ENCODE measurements at places on chromosomes 3 and 15.

- no peak for DNase-seq
Observed at GRCh38 chr3:57783186-57784088, 27.3 kb downstream of the SLMAP start.

GRCh38 chr15:41899854-41900442 is 6.1 kb upstream of the SPTBN5 start:
- peak; percentile 77 for DNase-seq

GRCh38 chr3:94423578-94423977 is 360.7 kb downstream of the NSUN3 start:
- no peak for DNase-seq

DNA sequence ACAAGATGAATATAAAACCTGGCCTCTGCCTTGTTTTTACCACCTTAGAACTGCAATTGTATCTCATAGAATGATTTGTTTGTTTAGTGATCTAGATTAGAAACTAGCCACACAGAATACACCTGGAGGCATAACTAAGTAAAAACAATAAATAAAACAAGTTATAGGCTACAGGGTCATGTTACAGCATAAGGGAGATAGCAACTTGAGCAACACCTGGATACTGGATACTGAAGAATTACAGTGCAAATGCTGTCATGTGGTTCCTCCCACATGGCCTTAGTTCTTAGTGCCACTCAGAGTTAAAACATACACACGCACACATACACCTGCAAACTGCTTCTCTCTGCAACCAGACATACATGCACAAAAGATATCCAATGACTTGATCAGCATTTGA is 563.4 kb upstream of the DPPA4 start:
- DNase-seq, result no peak

- DNase-seq, result no peak
Observed at GRCh38 chr3:106528932-106529331, 660.1 kb upstream of the CBLB start.

- DNase-seq, result no peak
Observed at GRCh38 chr3:39101022-39101689, 6.3 kb downstream of the GORASP1 start.

- DNase-seq, result no peak
Observed at GRCh38 chr15:77023576-77024272, 28.8 kb downstream of the PSTPIP1 start.

- no peak for DNase-seq
Observed at GRCh38 chr15:55954862-55955605, 38.4 kb downstream of the NEDD4 start.

DNA sequence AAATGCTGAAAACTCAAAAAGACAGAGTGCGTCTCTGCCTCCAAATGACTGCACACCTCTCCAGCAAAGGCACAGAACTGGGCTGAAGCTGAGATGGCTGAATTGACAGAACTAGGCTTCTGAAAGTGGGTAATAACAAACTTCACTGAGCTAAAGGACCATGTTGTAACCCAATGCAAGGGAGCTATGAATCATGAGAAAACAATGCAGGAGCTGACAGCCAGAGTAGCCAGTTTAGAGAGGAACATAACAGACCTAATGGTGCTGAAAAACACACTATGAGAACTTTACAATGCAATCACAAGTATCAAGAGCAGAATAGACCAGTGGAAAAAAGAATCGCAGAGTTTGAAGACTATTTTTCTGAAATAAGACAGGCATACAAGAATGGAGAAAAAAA is 10.1 kb upstream of the AVEN start:
- DNase-seq, result no peak

GRCh38 chr15:80828796-80829195 is 49.6 kb downstream of the CEMIP start:
- DNase-seq, result peak; percentile 8

- no peak for DNase-seq
Observed at GRCh38 chr3:181932039-181932438, 220.3 kb downstream of the SOX2 start.

- no peak for DNase-seq
Observed at GRCh38 chr3:90080988-90081387, 973.6 kb downstream of the EPHA3 start.

DNA sequence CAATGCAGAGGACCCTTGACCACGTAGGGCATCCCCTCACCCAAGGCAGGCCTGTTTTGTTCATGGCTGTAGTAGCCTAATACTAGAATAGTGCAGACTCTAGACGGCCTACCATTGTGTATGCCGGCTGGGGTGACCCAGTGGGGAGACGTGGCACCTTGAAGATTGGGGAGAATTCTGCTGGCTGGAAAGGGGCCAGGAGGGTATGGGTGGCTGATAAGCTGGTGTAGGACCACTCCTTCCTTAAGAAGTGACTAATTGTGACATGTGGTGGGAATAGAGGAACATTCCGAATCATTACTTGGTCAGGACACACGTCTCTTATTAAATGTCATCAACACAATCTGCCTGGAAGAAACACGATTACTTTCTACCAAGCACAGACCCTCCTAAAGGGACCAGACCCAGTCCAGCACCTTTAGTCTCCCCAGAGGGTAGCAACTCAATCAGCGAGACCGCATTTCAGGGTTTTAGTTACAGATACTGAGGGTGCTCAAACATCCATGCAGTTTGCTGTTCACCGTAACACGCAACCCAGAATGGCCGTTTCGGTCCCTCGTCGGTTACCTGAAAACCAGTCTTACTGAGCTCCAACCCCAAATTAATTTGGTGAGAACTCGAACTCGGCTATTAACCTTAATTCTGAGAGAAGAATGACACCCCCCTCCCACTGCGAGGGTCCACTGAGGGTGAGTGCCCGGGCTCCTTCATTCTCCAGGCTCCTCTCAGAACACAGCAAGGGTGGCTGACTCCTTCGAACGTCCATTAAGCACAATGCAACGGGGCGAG is 1.6 kb upstream of the KLF13 start:
- DNase-seq, result no peak

DNA sequence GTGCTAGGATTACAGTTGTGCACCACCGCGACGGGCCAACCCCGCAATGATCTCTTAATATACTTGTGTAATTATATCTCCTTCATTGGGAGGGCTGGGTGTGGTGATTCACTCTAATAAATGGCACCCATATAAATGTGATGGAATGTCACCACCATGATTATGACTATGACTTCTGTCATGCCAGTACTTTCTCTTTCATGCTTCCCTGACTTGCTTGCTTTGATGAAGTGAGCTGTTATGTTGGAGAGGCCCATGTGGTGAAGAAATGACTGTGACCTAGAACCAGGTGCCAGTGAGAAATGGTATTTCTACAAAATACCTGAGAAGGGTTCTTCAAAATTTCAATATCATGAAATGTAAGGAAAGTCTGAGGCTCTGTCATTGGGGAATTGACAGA is 24.4 kb upstream of the TP63 start:
- no peak for DNase-seq

DNA sequence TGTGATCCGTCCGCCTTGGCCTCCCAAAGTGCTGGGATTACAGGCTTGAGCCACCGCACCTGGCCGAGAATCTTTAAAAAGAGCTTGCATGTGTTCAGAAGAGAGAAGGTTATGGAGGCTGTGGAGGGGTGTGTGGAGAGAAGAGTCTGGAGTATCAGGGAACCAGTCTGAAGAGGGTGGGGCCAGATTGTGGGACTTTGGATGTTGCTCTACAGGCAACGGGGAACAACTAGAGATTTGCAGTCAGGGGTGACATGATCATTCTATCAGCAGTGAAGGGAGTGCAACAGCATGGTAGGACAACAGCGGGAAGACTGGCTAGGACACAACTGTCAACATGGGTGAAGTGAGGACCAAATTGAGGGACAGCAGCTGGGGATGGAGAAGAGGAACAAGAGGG is 8.9 kb downstream of the SCAMP2 start:
- DNase-seq, result no peak

GRCh38 chr3:43996379-43997301 is 245.0 kb upstream of the TOPAZ1 start:
- DNase-seq, result no peak

DNA sequence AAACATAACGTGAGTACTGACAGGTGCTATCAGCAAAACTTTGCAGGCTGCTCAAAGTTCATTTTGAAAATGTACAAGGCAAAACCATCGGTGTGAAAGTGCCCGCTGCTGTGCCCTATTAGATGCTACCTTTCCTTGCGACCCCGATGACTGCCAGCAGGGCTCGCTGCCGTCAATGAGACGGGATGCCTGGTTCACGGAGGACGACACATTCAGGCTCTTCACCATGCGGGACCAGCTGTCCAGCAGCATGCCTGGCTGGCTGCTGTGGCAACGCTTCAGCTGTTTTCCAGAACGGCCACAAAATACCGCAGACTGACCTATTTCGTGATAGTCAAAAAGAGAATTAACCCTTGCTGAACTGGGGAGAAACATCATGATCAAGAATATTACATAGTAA is 92.7 kb upstream of the OCA2 start:
- peak; percentile 18 for DNase-seq

Data from NCI-H1694 treated with DMSO at 0.1 percent for 48 hours (cell line).